NCI-H510A treated with DMSO at 0.1 percent for 48 hours (cell line): ENCODE measurements at places on chromosomes 4 and X.
A peak's percentile ranks its signal among the peaks of the same experiment; 100 is the strongest.

GRCh38 chrX:68717196-68717595 is 69.7 kb downstream of the STARD8 start:
- DNase-seq: no peak

GRCh38 chr4:105191621-105192210 is 45.0 kb downstream of the TET2 start:
- no peak for DNase-seq

DNA sequence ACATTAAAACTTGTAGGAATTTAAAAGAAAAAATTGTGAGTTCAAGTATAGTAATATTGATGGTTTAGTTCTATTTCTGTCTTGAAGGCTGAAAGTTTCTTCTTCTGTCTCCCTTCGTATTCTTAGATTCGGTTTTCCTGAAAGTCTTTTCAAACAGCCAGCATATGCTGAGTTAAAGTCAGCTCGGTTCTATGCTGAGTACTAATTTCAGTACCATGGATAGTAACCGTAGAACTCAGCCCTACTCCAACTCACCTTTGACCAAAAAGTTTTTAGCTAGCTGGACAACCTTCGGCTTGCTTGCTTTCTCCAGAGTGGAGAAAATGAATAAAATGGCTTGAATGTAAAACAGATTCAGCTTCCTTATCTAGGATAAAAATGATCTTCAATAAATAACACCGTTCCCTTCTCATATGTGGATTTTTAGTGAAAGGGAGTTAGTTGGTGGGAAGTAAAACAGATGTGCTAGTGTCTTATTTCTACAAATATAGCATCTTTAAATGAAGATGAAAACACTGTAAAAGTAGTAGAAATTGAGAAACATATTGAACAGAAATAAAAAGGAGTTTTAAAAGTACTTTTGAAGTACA is 5.2 kb downstream of the POU4F2 start:
- DNase-seq: no peak

- no peak for DNase-seq
Observed at GRCh38 chrX:45138525-45138924, 62.2 kb downstream of the DIPK2B start.

- DNase-seq: no peak
Observed at GRCh38 chrX:55767100-55767499, 49.6 kb downstream of the RRAGB start.

DNA sequence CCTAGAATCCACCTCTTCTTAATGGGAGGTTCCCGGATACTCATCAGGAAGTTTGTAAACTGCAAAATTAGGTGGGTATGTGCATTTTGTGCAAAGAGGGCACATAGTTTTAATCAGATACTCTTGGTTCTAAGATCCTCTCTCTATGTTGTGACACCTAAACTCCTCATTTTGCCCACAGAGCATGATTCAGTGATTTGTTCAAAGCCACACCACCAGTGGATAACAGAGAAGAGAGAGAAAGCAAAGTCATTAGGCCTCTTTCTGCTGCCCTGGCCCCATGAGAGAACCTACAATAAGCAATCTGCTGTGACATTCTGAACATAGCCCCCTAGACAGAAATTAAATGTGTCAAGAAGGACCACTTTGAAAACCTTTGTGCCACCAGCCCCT is 72.3 kb upstream of the STIM2 start:
- DNase-seq: no peak

- no peak for DNase-seq
Observed at GRCh38 chrX:24392709-24393108, 32.3 kb downstream of the SUPT20HL1 start.

DNA sequence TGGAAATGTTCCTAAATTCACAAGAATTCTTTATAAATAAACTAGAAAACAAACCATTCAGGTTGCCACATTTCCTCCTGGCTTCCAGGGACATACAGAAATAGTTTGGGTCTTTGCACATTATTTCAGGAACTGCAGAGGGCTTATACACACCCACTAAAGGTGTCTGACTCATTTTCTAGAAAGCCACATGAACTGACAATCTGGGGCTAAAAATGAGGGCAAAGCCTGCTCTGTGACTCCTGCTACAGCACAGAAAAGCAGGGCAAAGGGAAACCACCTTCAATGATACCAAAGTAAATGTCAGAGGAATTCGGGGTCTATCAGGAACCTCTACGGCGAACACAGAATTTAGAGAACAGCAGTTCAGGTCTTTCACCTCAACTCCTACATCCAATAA is 112.2 kb upstream of the MAP3K15 start:
- no peak for DNase-seq

GRCh38 chr4:86592553-86593249 is 1.4 kb upstream of the PTPN13 start:
- DNase-seq: peak; percentile 39

DNA sequence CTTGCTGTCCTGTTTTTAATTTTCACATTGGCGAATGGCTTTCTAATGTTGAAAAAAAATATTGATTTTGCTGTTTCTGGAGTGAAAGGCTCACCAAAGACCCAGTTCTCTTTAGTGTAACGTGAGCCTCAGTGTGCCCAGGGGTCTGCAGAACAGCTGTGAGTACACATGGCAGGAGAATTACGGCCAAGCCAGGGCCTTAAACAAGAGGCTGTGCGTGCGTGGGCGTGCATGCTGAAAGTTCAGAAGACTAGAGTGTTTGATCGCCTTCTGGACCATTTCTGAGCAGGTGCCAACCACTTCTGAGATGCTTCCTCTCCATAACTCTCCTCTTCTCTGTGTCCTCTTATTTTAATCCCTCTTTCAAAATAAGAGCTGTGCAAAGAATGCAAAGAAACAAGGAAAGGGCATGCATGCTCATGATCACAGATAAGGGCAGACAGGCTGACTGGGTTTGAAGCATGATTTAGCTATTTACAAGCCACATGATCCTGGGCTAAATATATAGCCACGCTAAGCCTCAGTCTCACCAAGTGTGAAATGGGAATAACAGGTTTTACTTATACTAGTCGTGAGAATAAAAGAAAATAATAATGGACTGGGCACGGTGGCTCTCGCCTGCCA is 9.9 kb downstream of the PHEX start:
- peak; percentile 2 for DNase-seq

GRCh38 chr4:169774466-169775445 is 17.0 kb upstream of the HPF1 start:
- no peak for DNase-seq

- DNase-seq: peak; percentile 46
Observed at GRCh38 chrX:102720237-102721168, at the start of gene GPRASP3. GPRASP3 (plus strand) TSS chrX:102720743; CDS start chrX:102748996, 28,253 bp downstream.

GRCh38 chrX:49103637-49104036 is 19.9 kb downstream of the GPKOW start:
- DNase-seq: no peak

GRCh38 chrX:95346856-95347255 is 1337.8 kb upstream of the DIAPH2 start:
- peak; percentile 0 for DNase-seq

GRCh38 chr4:134028421-134028820 is 173.2 kb downstream of the PABPC4L start:
- no peak for DNase-seq

GRCh38 chrX:41542135-41542534 is 95.0 kb downstream of the NYX start:
- DNase-seq: no peak

DNA sequence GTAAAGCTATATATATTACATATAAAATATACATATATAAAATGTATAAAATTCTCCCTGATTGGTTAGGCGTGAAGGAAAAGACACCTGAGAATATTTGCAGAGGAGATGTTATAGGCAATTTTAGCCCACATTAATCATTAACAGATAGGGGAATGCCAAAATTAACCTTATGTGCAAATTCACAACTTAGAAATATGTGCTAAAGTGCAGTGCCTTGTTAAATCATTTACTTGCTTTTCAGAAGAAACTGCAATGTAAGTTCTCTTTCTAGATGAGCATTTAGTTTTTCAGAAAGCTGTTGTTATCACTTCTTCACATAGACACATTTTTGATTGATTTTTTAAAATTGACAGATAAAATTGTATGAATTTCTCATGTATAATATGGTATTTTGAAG is 5.6 kb downstream of the TASL start:
- DNase-seq: no peak

GRCh38 chrX:11381464-11381863 is 88.3 kb downstream of the AMELX start:
- no peak for DNase-seq

DNA sequence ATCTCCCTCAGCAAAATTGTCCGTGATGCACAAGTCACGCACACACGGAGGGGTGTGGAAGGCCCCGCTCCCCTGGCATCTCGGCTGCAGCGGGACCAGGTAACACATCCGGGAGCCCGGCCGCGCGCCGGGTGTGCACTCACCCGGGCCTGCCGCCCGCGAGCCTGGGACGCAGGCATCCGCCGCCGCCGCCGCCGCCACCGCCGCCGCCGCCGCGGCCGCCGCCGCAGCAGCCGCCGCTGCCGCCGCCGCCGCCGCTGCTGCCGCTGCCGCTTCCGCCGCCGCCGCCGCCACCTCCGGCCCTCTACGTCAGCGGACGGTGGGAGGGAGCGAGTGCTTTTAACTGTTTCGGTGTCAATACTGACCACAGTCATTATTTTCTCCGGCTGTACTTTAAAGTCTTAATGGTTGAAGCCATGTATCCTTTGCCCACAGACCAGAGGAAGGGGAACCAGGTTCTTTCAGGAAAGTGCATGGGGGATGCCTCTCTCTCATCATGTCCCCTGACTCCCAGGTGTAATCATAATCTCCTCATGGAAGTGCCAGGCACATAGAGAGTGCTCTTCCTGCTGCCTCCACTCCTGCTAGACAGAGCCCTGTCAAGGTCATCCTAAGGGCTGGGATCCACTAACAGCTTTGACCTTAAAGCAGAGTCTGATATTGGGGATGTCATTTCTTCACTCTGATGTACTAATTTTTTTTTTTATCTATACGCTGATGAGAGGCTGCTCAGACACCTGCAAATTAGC is 38.0 kb downstream of the MAGEE2 start:
- DNase-seq: peak; percentile 1

DNA sequence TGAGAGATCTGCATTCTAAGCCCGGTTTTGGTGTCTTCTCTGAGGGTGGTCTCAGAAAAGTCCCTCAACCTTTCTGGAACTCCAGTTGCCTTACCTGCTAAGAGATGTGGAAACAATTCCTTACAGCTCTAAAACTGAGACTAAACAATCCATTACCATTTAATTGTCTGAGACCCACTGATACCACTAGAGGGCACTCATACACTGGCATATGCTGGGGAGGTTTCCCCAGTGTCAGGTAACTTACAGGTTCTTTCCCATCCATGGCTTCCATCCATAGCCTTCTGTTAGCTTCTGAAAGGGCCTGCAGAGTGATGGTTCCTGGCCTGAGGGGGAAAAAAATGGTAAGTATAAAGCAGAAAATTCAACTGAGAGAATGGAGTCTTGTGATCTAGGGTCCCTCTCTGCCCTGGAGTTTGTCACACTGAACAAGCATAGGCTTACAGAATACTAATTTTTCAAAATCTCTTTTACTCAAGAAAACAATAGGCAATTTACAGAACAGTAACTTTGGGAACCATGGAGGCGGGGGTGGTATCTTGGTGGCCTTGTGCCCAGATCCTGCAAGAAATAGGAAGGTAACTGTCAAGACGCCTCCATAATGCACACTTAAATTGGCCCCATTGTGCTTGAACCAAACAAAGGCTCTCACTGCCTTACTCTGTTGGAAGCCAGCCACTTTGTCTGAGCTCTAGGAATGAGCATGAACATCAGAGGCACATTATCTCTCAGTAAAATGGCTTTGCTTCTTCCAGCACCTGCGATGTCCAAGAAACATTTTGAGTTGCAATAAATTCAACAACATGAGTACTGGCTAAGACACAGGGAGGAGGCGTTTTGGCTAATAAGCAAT is 236.1 kb downstream of the OPHN1 start:
- peak; percentile 74 for DNase-seq

DNA sequence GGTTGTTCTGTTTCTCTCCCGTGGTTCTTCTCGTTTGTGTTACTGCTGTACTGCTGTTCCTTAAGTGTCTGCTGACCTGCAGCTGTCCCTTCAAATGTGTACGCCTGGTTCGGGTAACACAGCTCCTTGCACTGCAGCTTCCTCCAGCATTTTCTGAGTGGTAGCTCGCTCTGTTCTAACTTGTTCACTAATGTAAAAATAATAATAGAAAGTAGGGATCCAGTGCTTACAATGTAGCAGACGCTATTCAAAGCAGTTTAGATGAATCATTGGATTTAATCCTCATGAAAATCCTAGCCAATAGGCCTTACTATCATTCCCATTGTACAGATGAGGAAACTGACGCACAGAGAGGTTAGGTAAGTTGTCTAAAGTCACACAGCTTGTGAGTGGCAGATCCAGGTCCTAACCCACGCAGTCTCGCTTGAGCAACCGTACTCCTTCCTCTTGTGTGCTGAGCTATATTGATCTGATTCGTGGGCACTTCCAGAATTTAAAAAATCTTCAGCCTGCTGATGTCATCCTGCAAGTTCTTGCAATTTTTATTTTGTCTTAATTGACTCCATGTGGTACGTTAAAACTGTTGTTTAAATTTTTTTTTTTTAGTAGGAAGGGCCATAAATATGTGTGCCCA is 448.2 kb upstream of the FAT1 start:
- no peak for DNase-seq

DNA sequence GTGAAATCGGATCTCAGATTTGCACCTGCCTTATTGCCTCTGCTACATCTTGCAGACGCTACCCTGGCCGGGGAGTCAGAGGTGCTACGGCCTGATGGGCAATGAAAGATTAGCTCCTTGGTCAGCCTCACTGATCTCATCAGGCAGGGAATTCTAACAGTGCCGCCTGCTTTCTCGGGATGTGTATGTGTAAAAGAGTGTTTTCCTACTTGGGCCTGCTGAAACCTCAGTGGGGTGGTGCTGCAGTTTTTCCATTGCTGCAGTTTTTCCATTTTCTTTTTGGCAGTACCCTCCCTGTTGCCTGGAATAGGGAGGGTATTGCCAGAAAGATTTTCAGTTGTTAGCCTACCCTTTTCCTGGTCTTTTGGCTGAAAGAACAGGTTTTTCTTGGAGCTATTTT is 117.5 kb downstream of the CDKL5 start:
- DNase-seq: no peak

DNA sequence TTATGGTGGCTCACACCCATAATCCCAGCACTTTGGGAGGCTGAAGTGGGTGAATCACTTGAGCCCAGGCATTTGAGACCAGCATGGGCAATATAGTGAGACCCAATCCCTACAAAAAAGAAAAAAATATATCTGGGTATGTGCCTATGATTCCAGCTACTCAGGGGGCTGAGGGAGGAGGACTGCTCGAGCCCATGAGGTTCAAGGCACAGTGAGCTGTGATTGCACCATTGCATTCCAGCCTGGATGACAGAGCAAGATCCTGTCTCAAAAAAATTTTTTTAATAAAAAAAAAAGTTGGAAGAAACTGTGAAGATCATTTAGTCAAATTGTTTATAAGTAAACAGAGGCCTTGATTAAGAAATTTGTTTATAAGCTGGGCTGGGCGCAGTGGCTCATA is 39.7 kb downstream of the KLHL8 start:
- DNase-seq: no peak
